Right atrium auricular region (tissue), 2 donors: ENCODE measurements at places on chromosomes 4 and X. TPM values are rescaled to one million over a fixed set of nuclear protein-coding genes. Genes with fewer than 3 reads are reported as not detected.
A peak's percentile ranks its signal among the peaks of the same experiment; 100 is the strongest.

The MAGIX gene
- 18.9 TPM for total RNA-seq

GRCh38 chr4:119271361-119272085, 50.4 kb downstream of the FABP2 start:
- no peak overlapping the region for H3K27ac ChIP-seq
- H3K4me3 ChIP-seq = no peak overlapping the region
- no peak for DNase-seq
- H3K36me3 ChIP-seq = peaks cover 70% of the 10 kb centered on the region
- H3K27me3 ChIP-seq = no peaks in the 10 kb centered on the region
- no peaks in the 10 kb centered on the region for H3K4me1 ChIP-seq

- DNase-seq = no peak
- no peak overlapping the region for H3K27ac ChIP-seq
- H3K4me3 ChIP-seq = no peak overlapping the region
- H3K4me1 ChIP-seq = peaks cover 30% of the 10 kb centered on the region
- no peaks in the 10 kb centered on the region for H3K36me3 ChIP-seq
Observed at GRCh38 chr4:41747230-41748055, 1.1 kb downstream of the PHOX2B start.

DNA sequence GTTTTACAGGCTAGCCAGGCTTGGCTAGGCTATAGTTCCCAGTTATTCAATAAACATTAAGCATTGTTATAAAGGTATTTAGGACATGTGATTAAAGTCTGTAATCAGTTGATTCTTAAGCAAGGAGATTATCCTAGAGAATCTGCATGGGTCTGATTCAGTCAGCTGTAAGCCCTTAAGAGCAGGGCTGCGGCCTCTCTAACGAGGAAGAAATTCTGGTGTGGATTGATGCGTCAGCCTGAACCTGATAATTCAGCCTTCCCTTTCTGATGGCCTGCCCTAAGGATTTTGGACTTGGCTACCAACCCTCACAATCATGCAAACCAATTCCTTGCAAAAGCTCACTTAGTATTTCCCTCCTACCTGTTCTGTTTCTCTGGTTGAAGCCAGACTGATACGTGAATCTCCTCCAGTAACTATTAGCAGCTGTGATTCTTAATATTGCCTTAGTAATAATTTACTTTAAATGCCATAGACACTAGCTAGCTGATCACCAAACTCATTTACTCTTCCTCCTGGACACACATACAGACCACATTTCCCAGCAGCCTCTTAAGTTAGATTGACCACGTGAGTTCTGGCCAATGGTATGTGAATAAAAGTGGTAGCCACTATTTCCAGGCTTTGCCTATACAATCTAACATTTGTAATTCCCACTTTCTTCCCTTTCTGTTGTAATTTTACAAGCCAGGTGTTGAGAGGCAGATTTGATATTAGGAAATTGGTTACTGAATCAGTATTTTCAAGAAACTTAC, 678.0 kb upstream of the INTU start:
- no peaks in the 10 kb centered on the region for H3K36me3 ChIP-seq
- H3K27me3 ChIP-seq = no peaks in the 10 kb centered on the region
- H3K4me1 ChIP-seq = no peaks in the 10 kb centered on the region
- no peak overlapping the region for H3K27ac ChIP-seq

The AKAP4 gene
- total RNA-seq = not detected

The DMRTC1 gene
- not detected for total RNA-seq

DNA sequence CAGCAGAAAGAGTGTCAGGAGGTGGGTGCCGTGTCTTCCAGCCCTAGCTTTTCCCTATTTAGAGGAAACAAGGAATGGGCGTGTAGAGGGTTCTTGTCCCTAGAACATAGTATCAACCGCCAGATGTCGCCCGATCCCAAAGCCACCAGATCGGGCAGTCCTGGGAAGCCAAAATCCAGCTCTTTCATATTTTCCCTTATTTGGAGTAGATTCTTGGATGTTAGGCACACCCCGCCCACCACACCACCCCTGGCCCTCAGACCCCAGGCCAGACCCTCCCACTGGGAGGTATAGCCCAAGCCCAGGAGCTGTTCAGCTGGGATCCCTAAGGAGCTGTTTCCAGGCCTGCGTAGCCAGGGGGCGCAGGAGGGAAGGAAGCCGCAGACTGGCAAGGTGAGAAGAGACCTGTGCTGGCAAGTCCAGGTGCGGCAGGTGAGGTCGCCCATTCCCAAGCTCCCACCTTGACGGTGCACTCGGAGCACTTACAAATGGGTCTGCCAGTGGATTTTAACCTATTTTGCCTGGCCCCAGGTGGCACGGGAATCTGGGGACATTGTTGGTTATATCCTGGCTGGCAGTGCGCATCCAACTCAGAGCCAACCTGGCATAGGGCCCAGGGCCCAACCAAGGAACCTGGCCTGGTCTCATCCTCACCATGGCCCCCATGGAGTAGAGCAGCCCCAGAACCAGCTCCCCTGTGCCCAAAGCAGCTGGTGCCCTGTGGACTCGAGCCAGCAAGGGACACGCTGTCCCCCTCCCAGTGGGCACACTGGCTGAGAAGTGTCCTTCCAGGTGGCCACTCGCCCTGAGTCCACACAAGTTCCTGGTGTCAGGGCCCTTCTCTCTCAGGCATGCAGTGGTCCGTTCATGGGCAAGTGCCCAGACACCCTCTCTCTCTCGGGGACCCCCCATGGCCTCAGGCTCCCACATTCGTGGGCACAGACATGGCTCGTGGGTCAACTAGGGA, 811 bp downstream of the FLNA start:
- no peaks in the 10 kb centered on the region for H3K27me3 ChIP-seq
- H3K4me3 ChIP-seq = peak overlapping the region; percentile 78
- H3K27ac ChIP-seq = peak overlapping the region; percentile 96

DNA sequence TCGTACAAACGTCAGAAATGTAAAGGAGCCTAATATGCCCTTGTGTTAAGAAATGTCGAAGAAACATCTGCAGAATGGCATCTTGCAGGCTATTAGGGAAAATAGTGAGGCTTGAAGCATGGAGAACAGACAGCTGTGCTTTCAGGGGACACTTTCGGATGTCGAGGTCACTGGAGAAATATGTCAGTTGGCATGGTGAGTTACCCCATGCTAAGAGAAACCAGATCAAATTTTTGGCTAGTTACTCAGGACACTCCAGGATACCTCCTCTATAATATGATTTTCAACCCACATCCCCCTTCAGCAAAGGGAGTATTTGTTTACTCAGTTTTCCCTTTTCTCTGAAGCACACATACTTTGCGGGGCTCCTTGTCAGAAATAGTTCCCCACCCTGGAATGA, 171.4 kb downstream of the GPC3 start:
- H3K27ac ChIP-seq = no peak overlapping the region
- H3K4me3 ChIP-seq = no peak overlapping the region
- H3K4me1 ChIP-seq = no peaks in the 10 kb centered on the region
- no peaks in the 10 kb centered on the region for H3K36me3 ChIP-seq
- H3K27me3 ChIP-seq = no peaks in the 10 kb centered on the region

GRCh38 chr4:7309636-7310390, 117.5 kb downstream of the SORCS2 start:
- no peaks in the 10 kb centered on the region for H3K27me3 ChIP-seq
- H3K36me3 ChIP-seq = no peaks in the 10 kb centered on the region
- DNase-seq = no peak
- H3K4me1 ChIP-seq = peaks cover 28% of the 10 kb centered on the region
- H3K27ac ChIP-seq = no peak overlapping the region

The RAB28 gene
- total RNA-seq = 19.8 TPM

- no peak for DNase-seq
- H3K27me3 ChIP-seq = no peaks in the 10 kb centered on the region
- H3K4me1 ChIP-seq = no peaks in the 10 kb centered on the region
- H3K27ac ChIP-seq = no peak overlapping the region
- H3K36me3 ChIP-seq = no peaks in the 10 kb centered on the region
Observed at GRCh38 chrX:42248226-42248625, 324.9 kb upstream of the CASK start.

The HERC6 gene
- total RNA-seq = 12.4 TPM

- H3K27me3 ChIP-seq = no peaks in the 10 kb centered on the region
- DNase-seq = no peak
- H3K4me3 ChIP-seq = no peak overlapping the region
- H3K4me1 ChIP-seq = no peaks in the 10 kb centered on the region
Observed at GRCh38 chr4:169030562-169030982, 20.5 kb upstream of the CBR4 start.

- no peak overlapping the region for H3K4me3 ChIP-seq
- no peak for DNase-seq
- no peaks in the 10 kb centered on the region for H3K36me3 ChIP-seq
- no peak overlapping the region for H3K27ac ChIP-seq
- no peaks in the 10 kb centered on the region for H3K27me3 ChIP-seq
- H3K4me1 ChIP-seq = peaks cover 14% of the 10 kb centered on the region
Observed at GRCh38 chrX:45007598-45007997, 134.6 kb downstream of the KDM6A start.

GRCh38 chrX:95860127-95860526, 824.5 kb upstream of the DIAPH2 start:
- DNase-seq = no peak
- H3K27ac ChIP-seq = no peak overlapping the region
- H3K4me3 ChIP-seq = no peak overlapping the region
- no peaks in the 10 kb centered on the region for H3K4me1 ChIP-seq
- H3K27me3 ChIP-seq = no peaks in the 10 kb centered on the region

DNA sequence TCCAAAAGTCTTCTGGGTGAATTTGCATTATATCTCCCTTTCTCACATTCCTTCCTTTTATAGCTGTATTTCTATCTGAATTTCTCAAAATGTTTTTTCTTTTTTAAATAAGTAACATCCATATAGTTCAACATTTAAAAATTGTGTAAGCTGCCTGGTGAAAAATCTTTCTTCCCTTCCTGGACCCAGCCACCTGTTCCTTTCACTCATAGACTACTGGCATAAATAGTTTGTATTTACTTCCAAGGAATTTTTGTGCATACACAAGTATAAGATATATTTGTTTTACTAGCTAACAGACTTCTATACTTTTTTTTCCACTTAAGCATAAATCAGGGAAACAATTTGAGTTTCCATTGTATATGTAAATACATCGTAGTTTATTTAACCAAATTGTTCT, 35.7 kb downstream of the PACRGL start:
- no peak overlapping the region for H3K4me3 ChIP-seq
- H3K4me1 ChIP-seq = no peaks in the 10 kb centered on the region
- DNase-seq = no peak
- peaks cover 27% of the 10 kb centered on the region for H3K36me3 ChIP-seq

DNA sequence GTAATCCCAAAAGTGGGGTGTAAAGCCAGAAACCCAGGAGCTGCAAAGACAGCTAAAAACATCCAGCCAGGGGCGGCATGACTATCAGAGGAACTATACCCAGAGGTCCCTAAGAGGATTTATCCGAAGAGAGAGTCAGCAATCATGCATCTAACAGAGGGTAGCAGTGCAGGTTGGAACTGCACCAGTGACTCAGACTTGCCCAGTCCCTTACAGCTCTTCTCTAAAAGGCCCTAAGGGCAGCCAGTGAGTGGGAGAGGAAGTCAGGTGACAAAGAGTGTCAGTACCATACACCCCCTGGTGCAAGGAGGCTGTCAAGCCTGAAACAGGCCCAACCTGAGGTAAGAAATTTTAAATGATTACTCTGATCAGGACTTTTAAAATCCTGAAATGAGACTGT, 88.1 kb downstream of the CAMK2D start:
- no peak overlapping the region for H3K27ac ChIP-seq
- no peaks in the 10 kb centered on the region for H3K27me3 ChIP-seq
- H3K36me3 ChIP-seq = no peaks in the 10 kb centered on the region
- no peak for DNase-seq
- no peaks in the 10 kb centered on the region for H3K4me1 ChIP-seq
- H3K4me3 ChIP-seq = no peak overlapping the region

The MAOB gene
- total RNA-seq = 21.0 TPM

GRCh38 chr4:125573368-125573767, 258.6 kb downstream of the FAT4 start:
- no peaks in the 10 kb centered on the region for H3K4me1 ChIP-seq
- no peak for DNase-seq
- H3K27me3 ChIP-seq = no peaks in the 10 kb centered on the region

The FAM3A gene
- total RNA-seq = 47.1 TPM

GRCh38 chrX:53280331-53281320, 758 bp downstream of the IQSEC2 start:
- no peaks in the 10 kb centered on the region for H3K27me3 ChIP-seq
- H3K27ac ChIP-seq = peak overlapping the region; percentile 66
- peaks cover 29% of the 10 kb centered on the region for H3K4me1 ChIP-seq
- peak overlapping the region; percentile 47 for H3K4me3 ChIP-seq
- H3K36me3 ChIP-seq = no peaks in the 10 kb centered on the region

DNA sequence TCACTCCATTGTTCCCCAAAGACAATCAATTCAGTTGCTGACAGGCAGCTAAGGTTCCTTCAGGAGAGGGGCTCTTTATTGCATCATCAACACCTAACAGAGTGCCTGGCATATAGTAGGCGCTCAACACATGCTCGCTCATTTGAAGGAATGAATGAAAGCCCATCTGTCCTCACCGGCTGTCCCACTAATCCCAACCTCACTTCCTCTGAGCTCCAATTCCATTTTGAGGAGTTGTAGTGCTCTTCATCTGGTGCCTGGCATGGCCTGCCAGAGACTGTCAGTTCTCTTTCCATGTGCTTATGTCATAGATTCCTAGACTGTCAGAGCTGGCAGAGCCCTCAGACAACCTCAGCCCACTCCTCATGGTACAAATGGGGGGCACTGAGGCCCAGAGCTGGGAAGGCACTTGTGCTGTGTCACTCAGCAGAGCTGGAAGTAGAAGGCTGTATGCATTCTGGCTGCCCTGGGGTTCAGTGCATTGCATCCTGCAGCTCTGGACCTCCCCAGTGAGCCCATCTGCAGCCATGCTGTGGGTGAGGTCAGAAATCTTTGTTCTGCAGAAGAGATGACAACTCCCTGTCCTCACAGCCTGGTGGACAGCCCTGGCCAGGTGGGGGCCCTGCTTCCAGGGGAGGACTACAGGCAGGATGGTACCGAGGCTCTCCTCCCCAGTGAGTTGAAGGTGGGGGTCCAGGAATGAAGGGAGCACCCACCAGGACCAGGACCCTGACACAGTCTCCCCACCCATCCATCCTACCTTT, 134.9 kb upstream of the PJA1 start:
- H3K36me3 ChIP-seq = no peaks in the 10 kb centered on the region
- DNase-seq = no peak
- H3K27ac ChIP-seq = no peak overlapping the region

GRCh38 chr4:38804654-38805295, at the start of gene TLR1:
TSS of gene TLR1 (minus strand) at chr4:38804791. CDS start at chr4:38798831, 5,960 bp downstream.
- no peaks in the 10 kb centered on the region for H3K27me3 ChIP-seq
- peak within 1 kb of the TSS; percentile 22 for H3K4me3 ChIP-seq
- H3K36me3 ChIP-seq = peaks cover 9% of the 10 kb centered on the region
- H3K27ac ChIP-seq = peak within 1 kb of the TSS; percentile 61

GRCh38 chrX:50206753-50207152, 2.2 kb downstream of the CCNB3 start:
- H3K4me1 ChIP-seq = no peaks in the 10 kb centered on the region
- H3K36me3 ChIP-seq = no peaks in the 10 kb centered on the region
- H3K27ac ChIP-seq = no peak overlapping the region
- no peak for DNase-seq
- H3K27me3 ChIP-seq = no peaks in the 10 kb centered on the region

The SSX1 gene
- not detected for total RNA-seq

The FBXW7 gene
- 49.4 TPM for total RNA-seq

DNA sequence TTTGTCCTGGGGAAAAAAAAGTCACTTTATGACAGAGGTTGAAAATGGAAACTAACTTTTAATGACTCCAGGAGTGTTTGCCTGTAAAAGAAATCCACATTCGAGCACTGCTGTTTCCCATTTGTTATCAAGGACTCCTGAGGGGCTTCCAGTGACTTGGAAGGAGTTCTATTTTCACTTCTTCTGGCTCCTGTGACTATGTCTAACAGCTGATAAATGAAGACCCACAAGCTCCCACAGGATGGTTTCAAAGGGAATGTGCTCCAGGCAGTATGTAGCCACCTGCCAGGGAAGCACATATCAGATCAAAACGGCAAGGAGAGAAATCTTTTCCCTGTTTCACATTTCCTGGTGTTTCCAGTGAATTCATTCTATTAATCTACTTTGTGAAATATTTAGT, 159.8 kb upstream of the FAM241A start:
- no peak for DNase-seq
- H3K27ac ChIP-seq = no peak overlapping the region
- H3K27me3 ChIP-seq = no peaks in the 10 kb centered on the region
- no peaks in the 10 kb centered on the region for H3K36me3 ChIP-seq
- H3K4me1 ChIP-seq = no peaks in the 10 kb centered on the region
